Cerebellum (tissue), 4 donors: ENCODE measurements at places on chromosomes 7 and 10.

DNA sequence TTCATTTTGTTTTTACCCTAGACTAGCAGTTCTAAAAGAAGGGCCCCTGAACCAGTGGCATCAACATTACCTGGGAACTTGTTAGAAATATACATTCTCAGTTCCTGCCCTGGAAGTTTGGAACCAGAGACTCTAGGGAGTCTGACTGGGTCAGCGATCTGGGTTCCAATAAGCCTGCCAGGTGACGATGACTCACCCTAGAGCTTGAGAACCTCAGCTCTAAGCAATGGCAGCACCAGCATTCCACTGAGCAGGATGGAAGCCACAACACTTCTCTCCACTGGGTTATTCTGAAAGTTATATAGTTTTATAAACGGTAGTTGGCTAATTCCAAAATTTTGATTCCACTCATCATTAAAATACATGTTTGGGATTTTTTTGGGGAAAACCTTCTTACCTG is 97.0 kb upstream of the AMPH start:
- no peak for DNase-seq

DNA sequence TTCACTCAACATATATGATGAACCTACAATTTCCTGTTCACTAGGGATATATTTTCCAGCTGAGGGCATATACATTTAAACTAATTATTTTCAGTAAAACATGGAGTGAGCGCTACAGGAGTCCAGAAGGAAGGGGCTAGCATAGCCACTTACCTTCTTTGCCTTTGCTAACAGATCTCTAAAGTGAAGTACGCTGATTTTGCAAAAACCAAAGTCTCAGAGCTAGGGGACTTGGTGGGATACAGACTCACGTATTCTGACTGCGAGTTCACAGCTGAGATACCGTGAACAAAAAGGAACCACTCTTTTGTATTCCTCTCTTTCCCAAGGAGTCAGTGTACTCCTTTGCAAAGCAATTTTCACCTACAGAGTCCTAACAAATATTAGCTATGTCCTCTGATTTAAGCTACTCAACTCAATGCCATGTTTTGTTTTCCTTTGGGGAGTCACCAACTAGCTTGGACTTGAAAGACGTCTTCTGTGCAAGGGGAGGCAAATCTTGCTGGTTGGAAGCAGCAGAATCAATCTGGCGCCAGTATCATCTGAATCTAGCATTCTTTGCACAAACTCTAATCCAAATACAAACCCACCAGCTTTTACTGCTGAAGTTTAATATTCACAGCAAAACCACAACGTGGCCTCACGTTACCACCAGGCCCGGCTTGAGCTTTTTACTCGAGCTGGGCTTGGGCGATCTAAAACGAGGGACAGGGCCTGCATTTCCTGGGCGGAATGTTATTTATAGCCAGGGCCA is 657 bp downstream of the CDNF start:
- no peak for DNase-seq

DNA sequence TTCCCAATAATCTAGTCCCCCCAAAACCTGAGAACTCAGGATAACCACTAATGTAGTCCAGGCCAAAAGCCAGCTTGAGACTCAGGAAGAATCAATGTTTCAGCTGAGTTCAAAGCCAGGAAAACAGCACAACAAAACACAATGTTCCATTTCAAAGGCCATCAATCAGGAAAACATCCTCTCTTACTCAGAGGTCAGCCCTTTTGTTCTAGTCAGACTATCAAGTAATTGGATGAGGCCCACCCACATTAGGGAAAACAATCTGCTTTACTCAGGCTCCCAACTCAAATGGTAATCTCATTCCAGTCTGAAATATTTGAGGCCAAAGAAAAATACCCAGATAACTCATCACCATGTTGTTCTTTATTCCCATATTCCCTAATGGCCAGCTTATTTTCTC is 152.2 kb downstream of the SDHAF3 start:
- no peak for DNase-seq

DNA sequence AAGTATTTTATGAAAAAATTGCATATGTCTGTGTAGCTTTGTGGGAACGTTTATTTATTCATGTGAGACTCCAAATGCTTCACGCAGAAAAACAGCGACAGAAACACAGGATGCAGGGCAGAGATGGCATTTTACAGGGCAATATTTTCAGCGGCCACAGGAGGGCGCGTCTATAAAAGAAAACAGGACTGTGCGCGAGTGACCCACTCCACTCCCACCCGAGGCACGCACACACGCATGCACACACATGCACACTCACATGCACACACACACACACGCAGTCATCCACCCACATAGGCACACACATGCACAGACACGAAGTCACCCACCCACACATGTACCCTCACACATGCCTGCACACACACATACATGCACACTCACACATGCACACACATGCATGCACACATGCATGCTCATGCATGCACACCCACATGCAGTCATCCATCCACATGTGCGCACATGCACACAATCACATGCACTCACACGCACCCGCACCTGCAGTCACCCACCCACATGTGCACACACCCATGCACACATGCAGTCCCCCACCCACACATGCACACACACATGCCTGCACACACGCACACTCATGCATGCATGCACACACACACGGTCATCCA is 96.3 kb downstream of the DNAJB6 start:
- DNase-seq = peak; percentile 41

DNA sequence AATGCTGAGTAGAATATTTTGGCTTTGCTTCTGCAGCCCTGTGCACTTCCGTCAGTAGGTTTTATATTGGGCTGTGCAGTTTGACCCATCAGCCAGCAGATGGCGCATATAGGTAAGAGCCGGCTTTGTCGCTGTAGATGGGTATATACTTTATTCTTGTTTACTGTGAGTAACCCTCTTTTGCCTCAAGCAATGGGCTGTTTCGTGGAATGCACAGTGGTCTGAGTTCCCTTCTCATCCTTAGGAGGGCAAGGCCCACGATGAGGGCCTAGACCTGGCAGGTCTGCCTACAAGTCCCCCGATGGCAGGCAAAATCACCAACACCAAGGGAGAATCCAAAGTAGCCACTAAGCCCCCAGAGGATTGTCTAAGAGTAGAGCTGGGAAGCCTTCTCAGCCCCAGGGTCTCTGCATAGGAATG is 1002.9 kb upstream of the KCND2 start:
- no peak for DNase-seq

DNA sequence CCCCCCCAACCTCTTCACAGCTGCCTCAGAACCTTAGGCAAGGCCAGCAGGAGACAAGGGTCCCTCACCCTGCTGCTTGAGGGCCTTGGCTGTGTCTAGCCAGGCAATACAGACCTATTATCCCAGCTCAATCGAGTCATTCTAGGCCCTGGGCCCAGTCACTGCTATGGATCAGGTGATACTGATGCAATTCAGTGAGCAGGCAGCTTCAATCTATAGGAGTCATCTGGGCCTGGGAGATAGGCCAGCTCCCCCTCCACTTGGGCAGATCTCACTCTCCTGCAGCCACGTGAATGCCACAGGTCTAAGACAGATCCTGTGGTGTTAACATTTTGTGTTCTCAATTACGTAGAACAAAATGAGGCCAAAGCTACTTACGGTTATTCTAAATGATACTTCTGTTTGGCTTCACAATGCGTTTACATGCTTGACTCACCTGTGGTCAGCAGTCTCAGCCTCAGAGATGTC is 68.0 kb upstream of the LRRC4 start:
- no peak for DNase-seq

DNA sequence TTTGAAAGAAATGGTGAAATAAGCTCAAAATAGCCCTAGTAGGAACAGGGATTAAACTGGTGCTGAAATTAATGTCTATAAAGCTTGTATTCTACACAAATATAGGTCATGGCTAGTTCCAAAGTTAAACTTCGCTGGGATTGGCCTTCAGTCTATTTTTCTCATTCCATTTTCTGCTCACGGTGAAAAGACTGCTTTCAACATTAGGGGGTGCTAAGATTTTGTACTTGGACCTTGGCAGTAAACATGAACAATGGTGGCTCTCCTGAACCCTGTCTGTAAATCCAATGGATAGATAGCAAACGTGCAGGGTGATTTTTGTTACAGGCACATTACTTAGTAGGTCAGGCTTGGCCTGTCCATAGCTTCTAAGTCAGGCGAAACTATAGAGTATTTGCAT is 36.0 kb upstream of the RSU1 start:
- no peak for DNase-seq

- DNase-seq = peak; percentile 10
These were observed 668 bp downstream of the GPR37 start for GRCh38 chr7:124764847-124765400.

DNA sequence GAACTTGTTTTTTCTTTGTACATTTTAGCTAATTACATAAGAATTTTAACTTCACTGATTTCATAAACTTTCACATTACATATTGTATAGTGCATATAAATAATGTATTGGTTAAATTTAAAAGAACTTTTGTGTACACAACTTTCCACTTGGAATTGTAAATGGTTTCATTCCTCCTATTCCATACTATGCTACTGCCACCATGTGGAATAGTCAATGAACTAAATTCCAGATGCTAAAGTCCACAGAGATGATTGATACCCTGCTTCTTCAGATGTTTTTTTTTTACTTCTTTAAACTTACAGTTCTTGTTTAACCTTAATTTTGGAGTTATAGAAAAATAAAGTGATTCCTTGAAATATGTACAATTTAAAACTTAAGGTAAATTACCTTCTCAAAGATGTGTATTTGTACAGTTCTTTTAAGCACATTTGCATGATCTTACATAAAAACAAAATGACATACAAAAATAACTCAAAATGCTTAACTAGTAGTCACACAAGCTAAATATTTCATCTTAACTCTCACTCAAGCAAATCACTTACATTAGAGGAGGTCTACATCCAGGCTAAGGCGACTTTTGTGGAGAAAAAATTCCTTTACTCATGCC is 247.6 kb upstream of the HGF start:
- no peak for DNase-seq

GRCh38 chr10:69898524-69898923 is 96.8 kb downstream of the COL13A1 start:
- DNase-seq = no peak

- no peak for DNase-seq
These were observed 388 bp downstream of the ECD start for GRCh38 chr10:73167458-73167782.

DNA sequence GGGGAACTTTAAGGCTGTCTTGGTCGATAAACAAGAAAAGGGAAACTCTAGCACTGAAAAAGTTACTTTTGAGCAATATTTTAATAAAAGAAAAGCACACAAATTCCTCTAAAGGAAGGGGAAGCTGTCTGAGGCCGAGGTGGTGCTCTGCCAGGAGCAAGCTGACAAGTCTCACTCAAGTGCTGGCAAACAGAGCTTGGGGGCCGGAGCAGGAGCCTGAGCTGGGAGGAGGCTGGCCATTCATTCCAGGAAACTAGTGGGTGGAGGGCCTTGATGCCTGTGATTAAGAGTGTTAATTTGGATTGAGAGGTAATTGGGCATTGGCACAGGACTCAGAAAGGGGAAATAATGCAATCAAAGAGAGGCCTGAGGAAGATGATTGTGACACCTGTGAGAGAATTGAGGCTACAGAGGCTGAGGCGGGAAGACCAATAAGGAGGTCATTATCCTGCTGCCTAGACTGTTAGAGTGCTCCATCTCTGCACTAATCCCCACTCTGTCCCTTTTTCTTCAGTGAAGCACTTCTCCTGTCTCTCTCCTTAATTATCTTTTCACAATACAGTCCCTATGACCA is 154.9 kb upstream of the COL1A2 start:
- no peak for DNase-seq

GRCh38 chr7:131026297-131027000 is 292.4 kb upstream of the KLF14 start:
- no peak for DNase-seq

- DNase-seq = no peak
These were observed 4.6 kb downstream of the STRA8 start for GRCh38 chr7:135238112-135238744.

DNA sequence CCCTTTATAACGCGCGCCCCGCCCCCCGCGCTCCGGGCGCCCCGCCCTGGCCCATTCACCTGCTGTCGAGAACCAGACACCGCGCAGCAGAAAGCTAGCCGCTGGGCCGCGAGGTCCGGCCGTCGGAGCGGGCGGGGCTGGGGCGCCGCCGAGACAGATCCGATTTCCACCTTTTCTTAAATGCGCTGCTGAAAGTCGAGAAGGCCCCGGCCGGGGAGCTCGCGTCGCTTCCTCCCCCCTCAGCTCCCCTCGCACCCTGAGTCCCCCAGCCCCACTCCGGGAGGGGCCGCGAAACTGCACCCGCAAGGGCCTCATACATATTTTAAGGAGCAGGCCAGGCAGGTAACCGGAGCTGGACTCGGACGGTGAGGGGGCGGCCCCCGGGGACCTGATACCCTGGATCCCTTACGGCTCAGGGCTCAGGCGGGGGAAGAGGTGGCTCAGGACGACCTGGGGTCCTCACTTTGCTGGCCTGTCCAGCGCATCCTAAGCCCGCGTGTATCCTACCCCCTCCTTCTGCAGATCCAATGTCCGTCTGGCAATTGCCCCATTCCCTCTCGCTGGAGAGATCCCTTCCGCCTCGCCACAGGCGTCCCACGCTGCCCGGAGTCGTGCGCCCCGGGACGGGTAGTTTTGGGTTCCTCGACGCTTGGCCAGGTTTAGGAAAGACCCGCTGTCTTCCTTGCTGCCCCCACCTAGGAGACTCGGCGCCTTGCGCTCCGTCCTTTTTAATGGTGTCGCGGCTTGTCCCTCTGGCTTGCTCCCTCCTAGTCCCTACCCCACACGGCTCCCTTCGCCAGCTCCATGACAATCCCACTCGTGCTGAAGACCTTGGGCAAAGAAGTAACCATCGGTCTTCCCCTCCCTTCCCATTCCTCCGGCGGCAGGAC is 170.6 kb downstream of the UBE2H start:
- no peak for DNase-seq

GRCh38 chr10:98572594-98572993 is 125.9 kb upstream of the HPS1 start:
- no peak for DNase-seq

- no peak for DNase-seq
These were observed 163.0 kb upstream of the LAMB4 start for GRCh38 chr7:108293149-108293612.

- DNase-seq = no peak
These were observed 17.7 kb downstream of the FGFR2 start for GRCh38 chr10:121580276-121581116.

- no peak for DNase-seq
These were observed 10.6 kb downstream of the TBRG4 start for GRCh38 chr7:45100761-45101480.

GRCh38 chr7:27219821-27220220 is 19.9 kb upstream of the HOXA13 start:
- DNase-seq = no peak

DNA sequence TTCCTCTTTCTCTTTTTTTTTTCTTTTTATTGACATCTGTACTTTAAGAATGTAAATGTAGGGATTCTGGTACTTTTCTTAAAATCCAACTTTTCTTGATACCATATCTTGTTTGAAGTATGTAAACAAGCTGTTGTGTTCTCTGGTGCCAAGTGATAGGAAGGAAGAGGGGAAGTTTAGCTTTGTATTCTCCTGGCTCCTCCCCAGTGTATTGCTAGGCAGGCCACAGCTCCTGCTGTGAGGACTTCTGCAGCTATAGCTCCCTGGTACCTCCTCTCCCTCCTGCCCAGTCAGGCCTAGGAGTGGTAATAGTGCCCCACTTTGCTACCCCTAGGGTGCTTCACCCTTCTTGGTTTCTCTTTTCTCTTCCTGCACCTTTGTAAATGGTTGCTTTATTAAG is 45.3 kb upstream of the SP8 start:
- DNase-seq = no peak

- DNase-seq = no peak
These were observed 3.5 kb downstream of the POLR3A start for GRCh38 chr10:78025685-78026364.
